CD4-positive, alpha-beta T cell (primary cell): ENCODE measurements at places on chromosomes 7 and 10.

- H3K4me1 ChIP-seq: no peaks in the 10 kb centered on the region
- no peaks in the 10 kb centered on the region for H3K36me3 ChIP-seq
- DNase-seq: no peak
These were observed 37.1 kb downstream of the MAT1A start for GRCh38 chr10:80252296-80252887.

DNA sequence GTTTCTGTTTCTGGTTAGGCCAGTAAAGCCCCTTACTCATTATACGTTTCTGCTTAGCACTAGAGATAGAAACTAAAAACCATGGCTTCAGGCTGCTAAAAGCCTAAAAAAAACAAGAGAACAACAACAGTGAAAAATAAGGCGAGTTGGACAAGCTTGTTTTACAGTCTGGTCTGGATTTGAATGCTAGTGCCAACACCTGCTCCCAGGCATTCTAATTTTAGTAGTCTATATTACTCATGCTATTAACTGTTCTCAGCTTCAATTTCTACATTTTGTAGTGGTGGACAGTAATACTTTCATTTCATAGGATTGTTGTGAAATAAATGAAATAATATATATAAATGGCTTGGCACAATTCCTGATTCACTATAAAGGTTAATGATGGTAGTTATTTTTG, 108.5 kb downstream of the HBP1 start:
- peaks cover 7% of the 10 kb centered on the region for H3K36me3 ChIP-seq
- no peak overlapping the region for H3K4me3 ChIP-seq
- H3K27me3 ChIP-seq: no peaks in the 10 kb centered on the region
- no peak for DNase-seq
- H3K27ac ChIP-seq: no peak overlapping the region

DNA sequence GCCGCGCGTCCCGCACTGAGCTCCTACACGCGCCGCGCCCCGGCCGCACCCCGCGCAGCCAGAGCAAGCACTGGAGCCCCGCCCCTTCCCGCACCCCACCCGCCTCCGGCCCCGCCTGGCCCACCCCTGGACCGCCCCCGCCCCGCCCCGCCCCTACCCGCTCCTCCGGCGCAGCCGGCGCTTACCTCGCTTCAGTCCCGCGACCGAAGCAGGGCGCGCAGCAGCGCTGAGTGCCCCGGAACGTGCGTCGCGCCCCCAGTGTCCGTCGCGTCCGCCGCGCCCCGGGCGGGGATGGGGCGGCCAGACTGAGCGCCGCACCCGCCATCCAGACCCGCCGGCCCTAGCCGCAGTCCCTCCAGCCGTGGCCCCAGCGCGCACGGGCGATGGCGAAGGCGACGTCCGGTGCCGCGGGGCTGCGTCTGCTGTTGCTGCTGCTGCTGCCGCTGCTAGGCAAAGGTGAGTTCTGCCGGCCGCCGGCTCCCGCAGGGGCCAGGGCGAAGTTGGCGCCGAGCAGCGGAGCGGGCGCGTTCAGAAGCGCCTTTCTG, at the start of gene RET:
TSS of gene RET (plus strand) at position 194 of the 545 bp plus-strand sequence. CDS start at position 384, 190 bp downstream.
- DNase-seq: peak; percentile 12
- H3K4me3 ChIP-seq: no peak within 1 kb of the TSS
- peaks cover 10% of the 10 kb centered on the region for H3K4me1 ChIP-seq

DNA sequence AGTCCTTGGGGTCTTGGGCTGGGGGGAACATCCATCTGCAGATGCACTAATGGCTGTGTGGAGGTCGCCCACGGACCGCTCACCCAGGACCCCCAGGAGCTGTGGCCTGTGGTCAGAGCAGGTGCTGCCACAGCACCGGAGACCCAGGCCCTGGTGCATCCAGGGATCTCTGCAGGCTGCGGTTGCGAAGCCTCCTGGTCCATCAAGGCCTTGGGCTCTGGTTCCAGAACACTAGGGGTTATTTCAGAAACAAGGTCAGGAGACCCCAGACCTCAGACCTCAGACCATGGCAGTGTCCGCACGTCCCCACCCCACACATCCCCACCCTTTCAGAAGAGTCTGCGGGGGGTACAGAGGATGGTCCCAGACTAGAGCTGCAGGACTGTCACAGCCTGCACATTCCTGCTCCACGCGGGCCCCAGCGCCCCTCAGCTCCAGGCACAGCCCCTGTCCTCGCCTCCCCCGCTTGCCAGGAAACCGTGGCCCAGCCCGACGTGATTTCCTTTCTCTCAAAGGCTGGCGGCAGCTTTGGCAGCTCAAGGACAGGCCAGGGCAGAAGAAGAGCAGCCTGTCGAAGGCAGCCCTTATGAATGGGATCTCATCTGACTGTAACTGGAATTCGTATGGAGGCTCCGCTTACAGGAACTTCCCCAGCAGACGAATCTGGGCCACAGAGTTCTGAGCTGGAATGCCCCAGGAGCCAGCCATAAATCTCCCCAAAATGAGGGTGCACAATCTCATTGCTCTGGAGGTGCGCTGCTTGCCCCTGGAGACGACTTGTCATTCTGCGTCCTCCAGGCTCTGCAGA, 136.2 kb upstream of the RET start:
- DNase-seq: no peak
- no peaks in the 10 kb centered on the region for H3K27me3 ChIP-seq
- no peak overlapping the region for H3K4me3 ChIP-seq
- no peaks in the 10 kb centered on the region for H3K4me1 ChIP-seq
- H3K27ac ChIP-seq: no peak overlapping the region

DNA sequence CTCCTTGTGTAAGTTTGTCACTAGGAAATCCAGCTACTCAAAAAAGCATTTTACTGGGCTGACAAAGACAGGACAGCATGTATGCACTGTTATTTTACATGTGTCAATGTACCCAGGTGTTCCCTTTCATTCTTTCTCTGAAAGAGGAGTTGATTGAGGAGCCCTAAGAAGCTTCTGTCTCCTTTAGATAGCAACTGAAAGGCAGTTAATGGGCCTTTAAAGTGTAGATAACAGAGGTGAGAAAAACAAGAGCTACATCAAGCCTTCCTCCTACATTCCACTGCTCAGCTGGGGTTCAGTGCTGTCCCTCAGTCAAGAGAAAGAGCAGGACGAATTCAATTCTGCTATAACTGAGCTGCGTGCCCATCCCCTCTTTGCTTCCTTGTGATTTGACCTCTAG, 12.8 kb upstream of the WIPF3 start:
- H3K36me3 ChIP-seq: no peaks in the 10 kb centered on the region
- DNase-seq: no peak
- H3K27me3 ChIP-seq: peaks cover 3% of the 10 kb centered on the region
- H3K4me3 ChIP-seq: no peak overlapping the region
- no peak overlapping the region for H3K27ac ChIP-seq

GRCh38 chr7:77813180-77813579, 14.6 kb downstream of the PHTF2 start:
- peaks cover 8% of the 10 kb centered on the region for H3K36me3 ChIP-seq
- no peaks in the 10 kb centered on the region for H3K27me3 ChIP-seq
- no peak for DNase-seq
- no peak overlapping the region for H3K4me3 ChIP-seq
